ENCODE measurements at places on chromosomes 12 and 14. TPM values are rescaled to one million over a fixed set of nuclear protein-coding genes. Genes with fewer than 3 reads are reported as not detected.
A peak's percentile ranks its signal among the peaks of the same experiment; 100 is the strongest.

ACOT6 gene
- not detected for total RNA-seq

GALNT8 gene
- total RNA-seq = 1.9 TPM

KRT74 gene
- not detected for total RNA-seq

IGF1 gene
- 391 TPM for total RNA-seq

CELA1 gene
- total RNA-seq = not detected

TRIM9 gene
- 2.7 TPM for total RNA-seq

GRCh38 chr12:57272337-57273151 is 21.6 kb upstream of the STAC3 start:
- no peak for DNase-seq

DNA sequence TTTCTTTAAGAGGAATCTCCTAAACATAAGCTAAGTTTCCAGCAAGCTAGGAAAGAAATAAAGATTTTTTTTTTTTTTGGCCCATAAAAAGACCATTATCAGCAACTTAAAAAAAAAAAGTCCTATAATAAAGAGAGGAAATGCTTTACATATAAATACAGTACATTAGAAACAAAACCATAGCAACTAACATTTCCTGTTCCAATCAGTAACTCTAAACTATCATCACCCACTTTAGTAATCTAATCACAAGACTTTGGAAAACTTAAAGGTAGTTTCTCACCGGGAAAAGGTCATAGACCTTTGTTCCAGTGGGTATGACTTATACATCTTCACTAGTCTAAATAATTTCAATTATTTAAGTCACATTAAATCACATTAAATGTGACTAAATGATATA is 11.1 kb downstream of the SPTSSA start:
- DNase-seq = no peak

DNA sequence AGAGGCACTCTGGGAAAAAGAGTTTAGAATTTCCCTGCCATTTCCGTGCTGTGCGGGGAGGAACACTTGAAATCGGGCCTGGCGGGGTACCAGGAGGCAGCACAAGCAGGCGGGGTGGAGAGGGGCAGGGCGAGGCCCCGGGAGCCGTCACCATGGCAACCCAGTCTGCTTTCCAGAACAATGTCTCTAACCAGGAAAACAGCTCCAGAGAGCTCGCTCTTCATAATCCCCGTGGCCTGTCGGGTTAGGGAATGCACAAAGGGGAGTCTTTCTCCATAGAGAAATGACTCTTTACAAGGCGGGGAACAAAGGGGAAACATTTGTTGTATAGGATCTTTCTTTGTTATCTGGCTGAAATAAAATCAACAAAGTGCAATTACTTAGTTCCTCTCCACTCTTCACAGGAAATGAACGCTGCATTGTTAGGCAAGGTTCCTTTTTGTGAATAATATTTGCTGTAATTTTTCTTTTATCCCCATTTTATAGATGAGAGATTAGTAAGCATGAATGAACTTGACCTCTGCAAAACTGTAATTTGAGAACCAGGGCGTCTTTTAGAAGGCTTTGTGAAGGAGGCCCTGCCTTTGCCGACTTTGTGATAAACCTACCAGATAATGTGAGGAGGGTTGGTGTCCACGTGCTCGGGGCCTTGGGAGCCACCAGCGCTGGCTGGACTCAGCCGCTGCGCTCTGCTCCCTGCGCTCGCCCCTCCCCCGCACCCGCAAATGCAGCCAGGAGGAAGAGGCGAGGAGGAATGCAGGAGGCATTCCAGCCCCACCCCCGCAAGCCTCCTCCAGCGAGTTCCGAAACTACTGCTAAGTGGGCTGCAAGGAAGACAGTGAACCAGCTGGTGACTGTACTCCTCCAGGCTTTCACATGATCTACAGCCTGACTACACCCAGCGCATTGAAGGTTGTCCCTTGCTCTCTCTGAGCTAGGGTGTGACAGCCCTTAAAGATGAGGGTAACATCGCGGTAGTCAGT is 105.2 kb upstream of the ATF7IP start:
- peak; percentile 97 for DNase-seq

GRCh38 chr12:6606331-6607131 is 648 bp downstream of the CHD4 start:
- DNase-seq = peak; percentile 90

GRCh38 chr14:65344011-65344410 is 68.5 kb upstream of the FUT8 start:
- DNase-seq = no peak

GRCh38 chr14:22919601-22919921 is 612 bp upstream of the RBM23 start:
- DNase-seq = no peak

DNA sequence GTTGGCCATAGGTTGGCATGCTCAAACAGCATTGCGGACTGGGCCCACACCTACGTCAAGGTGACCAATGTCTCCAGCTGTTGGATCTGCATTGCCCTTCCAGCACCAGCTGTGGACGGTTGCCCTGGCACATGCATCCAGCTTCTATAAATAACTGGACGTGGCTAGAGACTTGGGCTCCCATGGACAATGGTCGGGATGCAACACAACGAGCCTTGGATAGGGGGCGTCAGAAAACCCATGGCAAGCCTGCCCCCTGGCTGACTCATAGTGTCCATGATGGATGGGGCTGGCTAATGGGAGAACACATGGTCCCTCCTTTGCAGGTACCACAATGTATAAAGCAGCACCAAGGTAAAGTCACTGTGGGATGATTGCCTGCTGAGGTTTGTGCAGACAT is 331.6 kb upstream of the FAR2 start:
- DNase-seq = no peak

DNA sequence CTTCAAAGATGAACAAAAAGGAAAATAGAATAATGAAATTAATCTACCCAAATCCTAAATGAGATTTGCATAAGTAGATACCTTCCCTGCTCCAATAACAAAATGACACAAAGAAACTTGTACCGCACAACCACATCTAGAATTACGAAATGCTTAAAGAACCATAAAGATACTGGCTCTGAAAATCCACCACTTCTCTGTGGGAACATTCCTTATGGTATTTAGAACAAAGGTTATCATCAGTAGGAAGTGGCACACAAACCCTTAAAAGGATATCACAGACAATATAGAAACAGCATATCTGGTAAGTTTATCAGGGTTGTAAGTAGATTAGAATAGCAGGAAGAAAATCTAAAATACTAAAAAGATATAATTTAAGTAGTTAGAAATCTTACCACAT is 11.6 kb downstream of the IAPP start:
- DNase-seq = no peak

DNA sequence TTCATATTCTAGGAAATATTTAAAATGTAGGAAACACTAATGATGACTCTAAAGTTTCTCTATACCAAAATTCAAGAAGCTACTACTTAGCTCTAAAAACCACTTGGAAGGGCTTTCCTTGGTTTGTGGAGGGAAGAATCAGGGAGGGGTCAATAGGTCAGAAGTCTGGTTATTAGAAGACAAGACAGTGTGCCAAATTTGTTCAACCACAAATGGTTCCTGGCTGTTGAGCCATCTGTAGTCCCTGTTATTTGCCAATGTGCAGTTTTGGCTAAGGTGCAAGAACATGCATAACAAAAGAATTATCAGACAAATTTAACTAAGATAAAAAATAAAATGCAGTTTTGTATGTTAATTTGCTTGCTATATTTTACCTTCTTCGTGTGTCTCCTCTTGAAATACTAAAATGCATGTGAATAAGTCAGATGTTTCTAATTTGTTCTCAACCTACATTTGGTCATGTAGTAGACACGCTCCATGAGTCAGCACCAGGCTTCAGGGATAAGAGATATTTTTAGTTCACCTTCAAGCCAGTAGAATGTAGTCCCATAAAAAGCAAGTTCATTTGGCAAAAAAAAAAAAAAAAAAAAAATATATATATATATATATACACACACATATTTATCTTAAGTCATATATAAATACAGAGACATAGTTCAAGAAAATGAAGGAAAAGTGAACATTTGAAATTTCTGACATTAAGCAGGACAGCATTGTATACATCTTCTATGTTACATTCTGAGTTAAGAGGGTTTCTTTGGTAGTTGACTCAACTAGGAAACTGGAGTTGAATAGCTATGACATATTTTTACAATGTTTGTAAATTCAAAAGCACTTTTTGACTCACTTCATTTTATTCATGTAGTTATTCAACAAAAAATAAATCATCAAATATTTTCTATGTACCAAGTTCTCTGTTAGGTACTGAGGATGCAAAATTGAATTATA is 123.3 kb downstream of the KCNC2 start:
- no peak for DNase-seq

GRCh38 chr12:116592731-116593130 is 33.5 kb downstream of the MAP1LC3B2 start:
- no peak for DNase-seq

GRCh38 chr14:89386212-89386886 is 30.7 kb downstream of the FOXN3 start:
- no peak for DNase-seq

- peak; percentile 67 for DNase-seq
These were observed at the start of gene MTA1 for GRCh38 chr14:105419195-105420091. TSS of gene MTA1 (plus strand) at chr14:105419827. CDS start at chr14:105420036, 209 bp downstream.

All from posterior vena cava (tissue), 2 donors.